Activated naive CD4-positive, alpha-beta T cell treated with anti-CD3 and anti-CD28 coated beads for 36 hours (primary cell): ENCODE measurements at places on chromosomes 12 and 14.

GRCh38 chr14:47060050-47060449 lies 408.5 kb upstream of the RPL10L start:
- DNase-seq: no peak

DNA sequence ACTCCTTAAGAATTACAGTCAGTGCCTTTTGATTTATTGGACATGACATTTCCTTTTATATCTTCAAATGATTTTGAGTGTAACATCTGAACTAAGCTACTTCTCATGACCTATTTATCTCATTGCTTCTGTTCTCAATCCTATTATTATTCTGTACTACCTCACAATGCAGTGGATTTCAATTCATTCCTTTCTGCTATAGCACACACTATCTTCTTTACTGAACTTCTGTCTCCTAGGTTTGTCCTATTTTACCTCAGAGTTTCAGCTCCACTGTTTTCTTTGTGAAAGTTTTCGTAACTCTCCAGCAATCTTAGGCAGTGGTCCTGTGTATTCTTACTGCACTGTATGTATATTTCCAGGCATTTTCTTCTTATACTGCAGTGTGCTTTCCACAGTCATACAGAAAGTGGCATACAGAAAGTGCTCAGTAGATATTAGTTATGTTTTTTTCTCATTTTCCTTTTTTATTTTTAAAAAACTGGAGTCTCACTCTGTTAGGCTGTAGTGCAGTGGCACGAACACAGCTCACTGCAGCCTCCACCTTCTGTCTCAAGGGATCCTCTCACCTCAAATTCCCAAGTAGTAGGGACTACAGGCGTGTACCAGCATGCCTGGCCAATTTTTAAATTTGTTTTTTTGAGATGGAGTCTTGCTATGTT lies 368.6 kb upstream of the RGS6 start:
- no peak for DNase-seq

DNA sequence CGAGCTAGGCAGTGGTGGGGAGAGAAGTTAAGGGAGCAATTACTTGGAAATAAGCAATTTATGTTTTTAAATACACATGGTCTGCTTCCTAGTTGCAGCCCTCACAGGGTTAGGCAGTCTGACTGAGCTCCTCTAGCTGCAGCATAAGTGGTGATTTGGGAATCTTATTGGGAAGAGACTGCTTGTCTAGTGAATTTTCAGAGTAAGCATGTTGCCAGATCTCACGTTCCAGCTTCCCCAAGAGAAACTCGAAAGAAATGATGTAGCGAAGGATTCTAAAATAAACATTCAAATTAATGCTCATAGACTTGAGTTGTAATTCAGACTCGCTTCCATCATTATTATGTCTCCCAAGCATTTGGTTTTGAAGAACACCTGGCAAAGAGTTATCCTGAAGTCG lies 440.2 kb downstream of the ATP23 start:
- DNase-seq: no peak

GRCh38 chr14:20627346-20628027 lies 14.0 kb downstream of the OR6S1 start:
- peak; percentile 21 for DNase-seq

DNA sequence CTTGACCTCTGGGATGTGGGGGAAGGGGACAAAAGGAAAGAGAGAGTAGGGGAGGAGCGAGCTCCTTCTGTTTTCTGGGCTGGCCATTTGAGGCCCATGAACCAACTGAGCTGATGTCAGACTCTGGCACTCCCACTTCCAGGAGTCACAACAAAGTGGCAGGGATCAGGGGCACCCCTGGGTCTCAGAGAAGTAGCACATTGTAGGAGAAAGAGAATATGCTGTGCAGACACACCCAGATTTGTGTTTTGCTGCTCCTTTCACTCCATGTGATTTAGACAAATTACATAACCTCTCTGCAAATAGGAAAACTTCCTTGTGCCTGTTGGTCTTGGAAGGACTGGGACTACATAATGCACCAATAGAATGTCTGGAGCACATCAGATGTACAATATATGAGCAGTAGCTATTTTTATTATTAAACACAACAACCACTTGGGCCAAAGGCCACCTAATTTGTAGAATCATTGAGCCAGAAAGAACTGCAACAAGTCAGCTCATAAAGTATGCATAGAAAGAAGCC lies 265.5 kb downstream of the ZFP36L1 start:
- DNase-seq: no peak

- DNase-seq: no peak
These were observed 203 bp downstream of the NFATC4 start for GRCh38 chr14:24368212-24368561.

DNA sequence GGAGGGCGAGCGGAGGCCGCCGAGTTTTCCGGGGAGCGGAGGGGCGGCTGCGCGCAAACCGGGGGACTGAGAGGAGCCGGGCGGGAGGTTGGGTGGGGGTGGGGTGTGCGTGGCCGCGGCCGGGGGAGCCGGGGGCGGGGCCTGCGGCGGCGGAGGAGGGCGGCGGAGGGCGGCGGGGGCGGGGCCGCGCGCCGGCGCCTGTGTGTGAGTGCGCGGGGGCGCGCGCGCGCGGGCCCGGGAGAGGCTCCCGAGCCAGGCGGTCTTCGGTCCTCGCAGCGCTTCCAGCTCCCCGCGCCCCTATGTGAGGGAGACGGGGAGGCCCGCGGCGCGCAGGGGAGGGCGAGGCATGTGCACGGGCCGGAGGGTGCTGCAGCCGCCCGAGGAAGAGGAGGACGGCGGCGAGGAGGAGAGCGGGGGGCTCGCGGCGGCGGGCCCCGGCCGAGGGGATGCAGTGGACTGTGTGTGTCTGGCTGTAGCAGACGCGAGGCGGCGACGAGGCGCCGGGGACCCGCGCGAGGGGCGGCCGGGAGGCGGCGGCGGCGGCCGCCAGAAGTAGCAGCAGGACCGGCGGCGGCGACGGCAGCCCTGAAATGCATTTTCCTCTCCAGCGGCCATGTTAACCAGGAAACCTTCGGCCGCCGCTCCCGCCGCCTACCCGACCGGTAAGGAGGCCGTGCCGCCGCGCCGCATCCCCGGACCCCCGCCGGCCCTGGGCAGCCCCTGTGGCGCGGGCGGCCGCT lies at the start of gene DYRK2:
Gene DYRK2 (plus strand): TSS at position 225 of the 740 bp plus-strand sequence. CDS start 389 bp downstream, at position 614.
- peak; percentile 65 for DNase-seq

DNA sequence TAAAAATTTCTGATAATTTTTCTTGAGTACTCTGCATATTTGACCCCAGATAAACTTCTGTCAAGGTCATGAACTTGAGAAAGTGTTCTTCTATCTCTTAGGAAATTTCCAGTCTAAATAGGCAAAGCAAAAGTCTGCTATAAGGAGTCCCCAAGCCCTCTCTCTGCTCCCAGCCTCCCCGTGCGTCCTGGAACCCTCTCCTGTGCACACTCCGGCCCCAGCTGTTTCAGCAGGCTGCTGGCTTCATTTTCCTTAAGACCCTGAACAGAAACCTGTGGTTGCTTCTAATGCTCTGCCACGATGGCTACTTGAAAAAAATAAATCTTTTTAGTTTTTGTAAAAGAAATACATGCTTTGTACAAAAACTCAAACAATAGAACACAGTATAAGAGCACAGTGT lies 14.7 kb downstream of the KRT2 start:
- no peak for DNase-seq

DNA sequence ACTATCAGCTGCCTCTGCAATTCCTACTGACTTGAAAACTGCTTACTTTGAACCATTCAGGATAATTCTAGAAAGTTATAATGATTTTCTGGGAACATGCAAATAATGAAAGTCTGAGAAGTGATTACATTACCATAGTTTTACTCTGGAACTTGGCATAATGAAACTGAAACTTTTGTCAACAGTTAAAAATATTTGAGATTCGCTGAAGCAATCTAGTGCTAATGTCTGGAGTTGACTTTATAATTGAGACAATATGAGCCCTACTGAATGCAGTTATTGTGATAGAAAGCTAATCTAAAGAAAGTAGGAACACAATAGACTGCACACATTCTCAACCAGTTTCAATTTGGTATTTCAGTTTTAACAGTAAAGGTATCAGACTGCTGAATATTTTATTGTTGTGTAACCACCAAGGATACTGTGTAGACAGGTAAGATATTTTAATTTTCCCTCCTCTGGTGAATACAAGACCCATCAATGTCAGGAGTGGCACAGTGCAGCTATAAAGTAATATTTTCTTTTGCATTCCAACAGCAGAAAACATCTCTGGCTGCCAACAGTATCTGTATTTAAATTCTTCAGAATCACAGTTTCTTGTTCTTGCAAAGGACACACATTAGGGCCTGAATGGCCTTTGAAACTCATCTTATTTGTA lies 483.5 kb downstream of the ATP23 start:
- DNase-seq: no peak

- DNase-seq: no peak
These were observed 97.3 kb upstream of the BTG1 start for GRCh38 chr12:92242907-92243306.

- no peak for DNase-seq
These were observed 1.3 kb upstream of the ARHGEF25 start for GRCh38 chr12:57609781-57610553.

GRCh38 chr14:74415115-74415437 lies 10.9 kb downstream of the SYNDIG1L start:
- no peak for DNase-seq

DNA sequence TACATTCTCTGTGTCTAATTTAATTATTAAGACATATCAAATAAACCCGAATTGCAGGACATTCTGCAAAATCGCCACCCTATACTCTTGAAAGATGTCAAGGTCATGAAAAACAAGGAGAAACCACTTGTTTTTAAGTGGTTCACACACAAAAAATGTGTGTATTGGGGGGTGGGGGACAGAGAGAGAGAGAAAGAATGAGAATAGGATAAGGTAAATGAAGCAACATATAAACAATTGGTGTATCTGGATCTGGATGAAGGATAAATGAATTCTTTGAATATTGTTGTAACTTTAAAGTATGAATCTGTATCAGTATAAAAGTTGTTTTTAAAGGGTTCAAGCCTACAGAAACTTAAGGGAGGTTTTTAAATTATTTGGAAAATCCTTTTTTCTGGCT lies 72.1 kb downstream of the ARID2 start:
- DNase-seq: no peak

DNA sequence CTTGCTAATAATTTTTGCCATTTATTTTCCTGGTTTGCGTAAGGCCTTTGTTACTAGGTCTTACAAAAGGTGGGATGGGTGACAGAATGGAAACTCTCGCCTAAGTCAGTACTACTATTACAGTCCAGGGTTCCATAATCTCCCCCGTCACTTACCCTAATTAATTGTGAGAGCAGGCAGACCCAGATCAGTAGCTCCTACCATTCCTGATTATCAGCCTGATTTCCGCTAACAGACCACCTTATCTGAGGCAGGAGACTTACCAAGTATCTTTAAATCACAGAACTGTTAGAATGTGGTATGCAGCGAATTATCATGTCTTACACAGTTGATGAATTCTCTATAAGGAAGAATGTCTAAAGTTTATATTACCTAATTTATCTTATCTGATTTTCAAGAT lies 234.7 kb downstream of the FOXN3 start:
- DNase-seq: no peak

GRCh38 chr14:69693801-69694729 lies 72.9 kb upstream of the SRSF5 start:
- DNase-seq: no peak

DNA sequence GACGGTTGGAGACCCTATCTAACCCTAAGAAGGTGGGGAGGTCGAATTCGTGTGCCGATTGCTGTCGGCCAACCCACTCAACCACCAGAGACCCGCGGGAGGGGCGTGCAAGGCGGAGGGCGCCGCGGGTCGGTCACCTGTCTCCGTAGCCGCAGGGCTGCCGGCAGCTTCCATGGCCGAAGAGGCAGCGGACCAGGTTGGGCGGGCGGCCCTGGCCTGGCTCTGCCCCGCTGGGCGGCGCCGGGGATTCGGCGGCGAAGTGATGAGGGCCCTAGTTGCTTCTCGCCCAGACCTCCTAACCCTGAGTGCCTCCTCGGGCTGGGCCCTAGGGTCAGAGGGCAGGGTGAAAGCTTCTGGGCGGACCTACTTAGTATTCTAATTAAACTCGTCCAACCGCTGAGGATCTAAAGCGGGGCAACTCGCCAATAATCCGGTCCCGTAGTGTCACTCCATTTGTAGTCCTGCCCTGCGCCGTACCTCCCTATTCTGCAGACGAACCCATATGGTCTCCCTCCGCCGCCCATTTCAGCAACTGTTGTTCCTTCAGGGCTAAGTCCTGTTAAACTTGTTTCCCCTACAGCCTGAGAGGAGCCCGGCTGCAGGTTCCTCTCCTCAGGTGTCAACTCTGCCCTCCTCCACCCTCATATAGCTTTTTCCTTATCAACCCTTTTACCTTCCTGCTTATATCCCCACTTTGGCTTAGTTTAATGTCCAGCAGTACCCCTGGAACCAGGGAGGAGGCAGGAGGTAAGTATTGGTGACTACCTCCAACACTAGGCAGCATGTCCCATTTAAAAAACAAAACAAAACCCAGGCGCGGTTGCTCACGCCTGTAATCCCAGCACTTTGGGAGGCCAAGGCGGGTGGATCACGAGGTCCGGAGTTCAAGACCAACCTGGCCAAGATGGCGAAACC lies at the start of gene PYM1:
Gene PYM1 (minus strand): TSS at position 307 of the 915 bp plus-strand sequence. CDS start 133 bp downstream, at position 174.
- peak; percentile 89 for DNase-seq

GRCh38 chr12:28107679-28108078 lies 82.6 kb upstream of the CCDC91 start:
- no peak for DNase-seq

DNA sequence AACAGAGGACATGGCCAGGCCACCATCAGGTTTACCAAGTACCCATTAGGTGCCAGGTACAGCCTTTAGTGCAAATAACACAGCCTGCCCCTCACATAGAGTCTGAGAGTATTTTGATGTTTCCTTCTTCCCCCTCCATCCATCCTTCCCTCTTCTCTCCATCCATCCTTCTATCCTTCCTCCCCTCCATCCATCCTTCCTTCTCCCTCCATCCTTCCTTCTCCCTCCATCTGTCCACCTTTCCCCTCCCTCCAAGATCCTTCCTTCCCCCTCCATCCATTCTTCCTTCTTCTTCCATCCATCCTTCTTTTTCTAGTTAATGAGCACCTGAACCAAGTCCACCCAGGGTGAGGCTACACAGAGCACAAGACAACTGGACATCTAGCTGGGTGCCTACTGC lies 39.8 kb downstream of the ITPK1 start:
- DNase-seq: no peak

DNA sequence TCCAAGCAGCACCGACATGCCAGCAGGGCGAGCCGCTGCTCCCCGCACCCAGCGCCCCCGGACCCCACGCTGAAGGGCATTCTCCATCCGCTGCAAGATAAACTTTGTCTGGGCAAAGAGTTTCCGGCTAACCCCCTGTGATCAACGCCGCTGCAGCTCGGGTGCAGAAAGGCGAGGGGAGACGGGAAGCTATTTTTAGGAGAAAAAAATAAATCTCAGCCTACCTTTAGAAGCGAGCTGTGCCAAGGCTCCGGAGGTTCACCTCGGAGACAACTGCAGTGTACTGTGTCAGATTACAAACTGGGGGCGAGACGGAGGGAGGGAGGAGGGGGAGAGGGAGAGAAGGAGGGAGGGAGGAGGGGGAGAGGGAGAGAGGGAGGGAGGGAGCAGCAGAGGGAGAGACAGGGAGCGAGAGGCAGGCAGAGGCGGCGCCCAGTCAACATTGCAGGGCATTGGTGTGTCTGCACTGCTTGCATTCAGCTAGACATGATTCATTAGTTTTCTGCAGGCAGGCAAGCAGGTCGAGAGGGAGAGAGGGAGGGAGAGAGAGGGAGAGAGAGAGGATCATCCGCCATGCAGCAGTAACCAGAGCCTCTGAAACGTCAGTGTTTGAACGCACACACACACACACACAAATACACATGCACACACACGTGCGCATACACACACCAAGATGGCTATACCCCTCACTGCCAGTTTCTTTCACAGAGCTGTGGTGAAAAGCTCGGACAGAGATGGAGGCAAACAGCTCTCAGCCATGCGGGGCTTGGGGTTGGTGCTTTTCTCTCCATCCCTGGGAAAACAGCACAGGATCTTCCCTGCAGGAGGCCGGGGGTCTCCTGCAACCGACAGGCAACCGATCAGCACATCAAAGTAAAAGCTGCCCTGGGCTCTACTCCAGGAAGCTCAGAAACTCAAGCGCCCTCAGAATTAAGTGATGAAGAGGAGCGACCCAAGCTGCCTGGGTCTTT lies at the start of gene RIMBP2:
Gene RIMBP2 (minus strand): TSS at position 302 of the 971 bp plus-strand sequence. CDS start 237,286 bp downstream, outside the sequence.
- DNase-seq: no peak
